Gastrocnemius medialis (tissue), 4 donors: ENCODE measurements at places on chromosomes 5 and 9.
A peak's percentile ranks its signal among the peaks of the same experiment; 100 is the strongest.

DNA sequence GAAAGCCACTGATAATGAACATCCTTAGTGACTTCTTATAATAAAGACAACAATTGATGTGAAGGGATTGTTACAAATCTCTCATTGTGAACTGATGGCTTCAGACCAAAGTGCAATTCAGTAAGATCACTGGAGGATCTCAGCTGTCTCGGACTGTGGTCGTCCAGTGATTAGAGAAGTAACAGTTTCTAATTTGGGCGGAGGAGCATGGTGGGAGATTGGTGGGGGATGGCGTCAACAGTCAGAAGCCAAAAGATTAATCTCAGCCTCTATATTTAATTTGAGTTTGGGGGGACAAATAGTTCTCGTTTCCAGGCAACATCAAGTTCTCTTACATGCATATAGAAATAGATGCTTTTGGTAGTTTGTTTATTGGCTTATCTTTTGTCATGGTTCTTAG, 11.4 kb downstream of the GZMK start:
- DNase-seq, result no peak

GRCh38 chr5:115028557-115028956, 141.2 kb downstream of the TRIM36 start:
- no peak for DNase-seq

DNA sequence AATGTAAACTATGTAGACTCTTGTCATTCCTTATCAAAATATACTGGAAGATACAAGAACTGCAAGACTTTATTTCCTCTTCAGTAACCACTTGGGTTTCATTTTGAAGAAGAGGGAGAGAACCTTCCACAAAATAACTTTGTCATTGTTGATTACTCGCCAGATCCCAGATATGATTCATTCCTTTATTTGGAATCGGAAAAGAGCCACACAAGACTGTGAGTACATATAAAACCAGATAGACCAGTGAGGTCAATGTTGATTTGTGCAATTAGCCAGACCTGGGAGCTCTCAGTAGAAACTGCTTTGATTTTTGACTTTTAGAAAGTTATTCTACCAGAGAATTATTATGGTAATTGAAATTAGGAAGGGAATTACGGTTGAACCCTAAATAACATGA, 146.1 kb downstream of the TMEM167A start:
- no peak for DNase-seq

GRCh38 chr9:120914396-120914795, 12.2 kb downstream of the TRAF1 start:
- no peak for DNase-seq

GRCh38 chr9:137456864-137457405, 2.2 kb downstream of the NSMF start:
- DNase-seq, result peak; percentile 11

GRCh38 chr9:131257266-131258025, 18.9 kb downstream of the FAM78A start:
- no peak for DNase-seq
